Thyroid gland (tissue), 4 donors: ENCODE measurements at places on chromosomes 13 and 19. TPM values are rescaled to one million over a fixed set of nuclear protein-coding genes. Genes with fewer than 3 reads are reported as not detected.

The KASH5 gene
- not detected for total RNA-seq

GRCh38 chr19:48498595-48499311 lies 12.9 kb downstream of the LMTK3 start:
- no peak overlapping the region for H3K27ac ChIP-seq
- H3K4me1 ChIP-seq = peaks cover 31% of the 10 kb centered on the region
- no peak overlapping the region for H3K4me3 ChIP-seq
- no peaks in the 10 kb centered on the region for H3K27me3 ChIP-seq

The VMAC gene
- 18.6 TPM for total RNA-seq

DNA sequence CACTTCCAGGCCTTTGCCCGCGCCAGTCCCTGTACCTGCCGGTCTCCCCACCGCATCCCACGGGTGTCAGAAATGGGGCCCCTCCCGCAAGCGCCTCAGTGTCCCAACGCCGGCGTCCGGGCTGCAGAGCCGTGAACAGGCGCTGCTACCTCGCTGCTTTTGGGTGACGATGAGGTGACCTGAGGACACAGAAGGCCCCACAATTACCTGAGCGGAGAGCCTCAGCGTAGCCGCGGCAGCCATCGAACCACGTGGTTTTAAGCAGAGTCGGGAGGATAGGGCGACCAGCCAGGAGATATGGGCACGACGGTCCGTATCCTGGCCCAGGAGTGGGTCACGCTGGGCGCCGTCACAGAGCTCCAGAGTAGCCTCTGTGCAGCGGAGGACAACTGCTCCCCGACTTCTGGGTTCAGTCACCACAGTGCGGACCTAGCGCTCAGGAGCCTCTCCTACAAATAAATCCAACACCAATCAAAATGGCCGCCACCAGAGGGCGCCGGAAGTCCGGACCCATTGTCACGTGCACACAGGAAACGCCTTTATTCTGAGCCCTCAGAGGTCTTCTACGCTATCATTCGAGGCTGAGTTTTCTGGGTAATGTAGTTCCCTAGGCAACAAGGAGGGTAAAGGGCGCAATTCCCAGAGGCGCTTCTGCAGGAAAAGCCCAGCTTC lies at the start of gene ZNF814:
Gene ZNF814, minus strand, starts transcription at position 478 of the 672 bp plus-strand sequence. Its CDS starts 235 bp downstream, at position 243.
- H3K27me3 ChIP-seq = no peaks in the 10 kb centered on the region
- peak within 1 kb of the TSS; percentile 54 for H3K27ac ChIP-seq
- H3K36me3 ChIP-seq = no peaks in the 10 kb centered on the region
- DNase-seq = peak; percentile 90
- H3K4me3 ChIP-seq = peak within 1 kb of the TSS; percentile 86

GRCh38 chr19:49546825-49547565 lies 19.2 kb downstream of the RCN3 start:
- no peak overlapping the region for H3K4me3 ChIP-seq
- H3K27me3 ChIP-seq = no peaks in the 10 kb centered on the region
- no peaks in the 10 kb centered on the region for H3K36me3 ChIP-seq
- DNase-seq = peak; percentile 69

The ZNF497 gene
- total RNA-seq = 7.1 TPM

DNA sequence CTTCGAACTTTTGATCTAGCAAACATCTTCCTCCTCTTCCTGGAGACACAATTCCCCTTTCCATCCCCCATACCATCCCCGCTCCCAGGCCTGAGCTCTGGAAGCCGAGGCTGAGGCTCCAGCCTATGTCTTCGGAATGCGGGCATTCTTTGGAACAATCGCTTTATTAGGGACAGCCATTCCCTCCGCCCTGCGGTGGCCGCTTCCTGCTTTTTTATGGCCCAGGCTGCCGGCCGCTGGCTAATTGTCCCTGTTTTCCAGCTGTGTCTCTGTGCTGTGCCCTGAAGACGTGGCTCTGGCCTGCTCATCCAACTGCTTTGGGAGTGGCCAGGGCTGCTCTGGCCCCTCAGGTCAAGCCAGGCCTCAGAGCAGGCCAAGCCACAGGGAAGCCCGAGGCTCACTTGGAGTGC lies 2.1 kb upstream of the CDX2 start:
- H3K27me3 ChIP-seq = peaks cover 15% of the 10 kb centered on the region
- H3K27ac ChIP-seq = no peak overlapping the region
- H3K4me3 ChIP-seq = no peak overlapping the region
- H3K36me3 ChIP-seq = no peaks in the 10 kb centered on the region

GRCh38 chr13:50377726-50378270 lies 362.6 kb downstream of the KCNRG start:
- no peak overlapping the region for H3K27ac ChIP-seq
- no peaks in the 10 kb centered on the region for H3K36me3 ChIP-seq
- H3K27me3 ChIP-seq = no peaks in the 10 kb centered on the region
- no peaks in the 10 kb centered on the region for H3K4me1 ChIP-seq

DNA sequence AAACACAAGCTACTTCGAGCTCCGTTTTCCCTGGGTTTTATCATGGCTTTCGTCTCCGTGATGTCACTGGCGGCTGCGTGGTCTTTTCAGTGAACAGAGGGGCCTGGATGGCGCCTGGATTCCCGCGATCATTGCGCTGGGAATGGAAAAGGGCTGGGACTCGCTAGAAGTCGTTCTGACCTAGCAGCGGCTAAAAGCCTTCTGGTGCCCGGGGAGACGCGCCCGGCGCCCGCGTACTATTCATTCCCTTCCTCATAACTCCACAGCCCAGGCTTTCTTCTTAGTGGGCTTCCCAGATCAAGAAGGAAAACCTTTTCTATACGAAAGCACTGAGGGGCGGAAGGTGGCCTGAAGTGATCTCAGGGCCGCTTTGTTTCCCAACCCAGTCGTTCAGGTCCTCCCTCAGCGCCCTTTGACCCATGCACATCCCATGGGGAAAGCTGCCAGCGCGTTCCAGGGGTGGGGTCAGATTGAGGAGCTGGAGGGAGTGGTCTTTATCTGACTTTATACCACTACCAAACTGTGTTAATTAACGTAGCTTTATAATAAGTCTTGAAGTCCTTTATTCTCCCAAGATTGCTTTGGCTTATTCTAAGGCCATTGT lies 96.6 kb downstream of the ELF1 start:
- H3K36me3 ChIP-seq = no peaks in the 10 kb centered on the region
- H3K27me3 ChIP-seq = no peaks in the 10 kb centered on the region
- peaks cover 11% of the 10 kb centered on the region for H3K4me1 ChIP-seq
- H3K4me3 ChIP-seq = no peak overlapping the region
- no peak for DNase-seq

The SLC25A41 gene
- total RNA-seq = 0.33 TPM

GRCh38 chr19:873084-873483 lies 13.6 kb downstream of the CFD start:
- no peak overlapping the region for H3K27ac ChIP-seq
- DNase-seq = no peak
- H3K36me3 ChIP-seq = peaks cover 26% of the 10 kb centered on the region

- no peak overlapping the region for H3K4me3 ChIP-seq
- H3K4me1 ChIP-seq = no peaks in the 10 kb centered on the region
- no peak for DNase-seq
- H3K27me3 ChIP-seq = no peaks in the 10 kb centered on the region
These were observed 8.3 kb downstream of the TMEM143 start for GRCh38 chr19:48355365-48355954.

DNA sequence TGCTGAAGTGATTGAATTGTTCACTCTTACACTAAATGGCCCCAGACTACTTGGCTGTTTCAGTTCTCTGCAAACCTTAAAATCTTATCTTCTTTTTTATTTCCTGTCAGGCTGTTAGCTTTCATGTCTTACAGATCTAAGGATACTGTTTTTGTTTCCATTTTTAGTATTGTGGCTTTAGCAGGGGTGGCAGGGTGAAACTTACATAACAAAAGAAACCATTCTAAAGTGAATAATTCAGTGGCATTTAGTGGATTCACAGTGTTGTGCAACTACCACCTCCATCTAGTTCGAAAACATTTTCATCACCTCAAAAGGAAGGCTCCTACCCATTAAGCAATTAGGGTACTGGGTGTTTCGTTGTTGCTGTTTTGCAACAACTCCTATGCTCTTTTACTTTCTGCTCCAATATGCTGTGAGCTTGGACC lies 19.8 kb downstream of the TMEM272 start:
- no peaks in the 10 kb centered on the region for H3K4me1 ChIP-seq
- H3K4me3 ChIP-seq = no peak overlapping the region
- H3K36me3 ChIP-seq = no peaks in the 10 kb centered on the region
- H3K27ac ChIP-seq = no peak overlapping the region

DNA sequence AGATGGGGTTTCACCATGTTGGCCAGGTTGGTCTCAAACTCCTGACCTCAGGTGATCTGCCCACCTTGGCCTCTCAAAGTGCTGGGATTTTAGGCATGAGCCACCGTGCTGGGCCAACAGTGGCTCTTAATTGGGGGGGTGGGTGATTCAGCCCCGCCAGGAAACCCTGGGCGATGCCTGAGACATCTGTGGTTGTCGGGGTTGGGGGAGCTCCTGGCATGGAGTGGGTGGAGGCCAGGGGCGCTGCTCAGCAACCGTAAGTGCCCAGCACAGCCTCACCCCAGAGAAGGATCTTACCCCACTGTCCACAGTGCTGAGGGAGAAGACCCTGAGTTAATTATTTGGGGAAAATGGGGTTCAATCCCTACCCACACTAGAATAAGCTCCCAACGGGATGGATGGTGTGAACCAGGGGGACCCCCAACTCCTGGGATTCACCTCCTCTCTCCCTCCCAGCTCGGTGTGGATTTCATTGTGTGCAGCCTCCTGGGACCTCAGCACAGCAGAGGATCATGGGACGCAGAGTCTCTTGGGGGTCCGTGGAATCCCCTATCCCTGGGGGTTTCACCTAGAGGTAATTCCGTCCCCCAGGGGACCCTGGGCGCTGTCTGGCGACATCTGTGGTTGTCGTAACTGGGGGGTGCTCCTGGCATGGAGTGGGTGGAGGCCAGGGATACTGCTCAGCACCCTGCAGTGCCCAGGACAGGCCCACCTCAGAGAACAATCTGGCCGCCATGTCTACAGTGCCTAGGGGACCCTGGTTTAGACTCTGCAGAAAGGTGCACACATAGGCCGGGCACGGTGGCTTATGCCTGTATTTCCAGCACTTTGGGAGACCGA lies 68.9 kb downstream of the GADD45B start:
- H3K36me3 ChIP-seq = no peaks in the 10 kb centered on the region
- peak overlapping the region; percentile 100 for H3K27ac ChIP-seq
- H3K4me1 ChIP-seq = peaks cover 76% of the 10 kb centered on the region
- no peak for DNase-seq
- H3K27me3 ChIP-seq = no peaks in the 10 kb centered on the region
- no peak overlapping the region for H3K4me3 ChIP-seq
